Suppressor macrophage treated with lipopolysaccharide for 4 hours (primary cell): ENCODE measurements at places on chromosomes 4 and X.

- DNase-seq: no peak
Measured at GRCh38 chr4:52107745-52108144, 56.6 kb downstream of the SPATA18 start.

- no peak for DNase-seq
Measured at GRCh38 chr4:30854531-30854930, 134.4 kb downstream of the PCDH7 start.

- DNase-seq: no peak
Measured at GRCh38 chr4:24181005-24181404, 291.2 kb upstream of the PPARGC1A start.

DNA sequence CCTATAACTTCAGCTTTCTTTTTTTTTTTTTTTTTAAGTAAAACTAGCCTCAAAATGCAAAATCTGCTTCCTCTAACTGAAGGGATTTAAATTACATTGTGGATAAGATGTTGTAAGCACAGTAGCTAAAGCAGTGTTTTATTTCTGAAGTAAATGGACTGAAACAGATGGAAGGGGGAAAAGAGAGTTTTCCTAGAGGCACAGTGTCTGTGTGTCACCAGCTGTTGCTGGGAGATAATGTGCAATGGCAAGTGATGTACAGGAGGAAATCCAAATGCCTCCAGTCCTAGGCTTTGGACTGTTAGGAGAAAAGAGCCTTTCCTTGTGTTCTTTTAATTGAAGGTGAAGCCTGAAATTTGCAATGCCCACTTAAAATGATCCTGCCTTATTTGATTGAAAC, 672.1 kb downstream of the GRXCR1 start:
- no peak for DNase-seq

DNA sequence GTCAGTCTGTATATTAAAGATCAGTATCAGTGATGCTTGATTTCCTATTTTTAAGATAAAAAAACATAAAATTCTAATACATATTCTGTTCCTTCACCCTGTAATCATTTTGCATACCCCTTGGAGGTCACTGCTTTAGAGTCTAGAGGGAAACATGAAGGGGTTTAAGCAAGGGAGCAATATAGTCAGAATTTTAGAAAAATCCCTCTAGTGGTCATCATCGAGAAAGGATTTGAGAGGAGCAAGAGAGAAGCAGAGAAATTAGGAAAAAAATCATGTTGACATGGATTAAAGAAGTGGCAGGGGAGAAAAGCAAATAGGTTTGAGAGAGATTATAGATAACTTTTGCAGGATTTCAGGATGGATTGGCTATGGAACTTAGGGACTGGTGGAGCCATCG, 11.1 kb downstream of the APEX2 start:
- DNase-seq: no peak

DNA sequence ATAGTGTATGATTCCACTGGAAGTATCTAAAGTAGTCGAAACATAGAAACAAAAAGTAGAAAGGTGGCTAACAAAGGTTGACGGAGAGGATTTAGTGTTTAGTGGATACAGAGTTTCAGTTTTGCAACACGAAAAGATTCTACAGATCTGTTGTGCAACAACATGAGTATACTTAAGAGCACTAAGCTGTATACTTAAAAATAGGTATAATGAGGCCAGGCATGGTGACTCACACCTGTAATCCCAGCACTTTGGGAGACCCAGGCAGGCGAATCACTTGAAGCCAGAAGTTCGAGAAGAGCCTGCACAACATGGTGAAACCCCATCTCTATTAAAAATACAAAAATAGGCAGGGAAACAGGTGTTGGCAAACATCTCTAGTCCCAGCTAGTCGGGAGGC, 7.9 kb upstream of the ATRX start:
- DNase-seq: no peak

- no peak for DNase-seq
Measured at GRCh38 chrX:116318672-116319071, 117.7 kb upstream of the SLC6A14 start.
